ENCODE measurements at places on chromosomes 6 and 20.

- DNase-seq: peak; percentile 31
Observed at GRCh38 chr6:56314683-56315523, 67.5 kb upstream of the COL21A1 start.

DNA sequence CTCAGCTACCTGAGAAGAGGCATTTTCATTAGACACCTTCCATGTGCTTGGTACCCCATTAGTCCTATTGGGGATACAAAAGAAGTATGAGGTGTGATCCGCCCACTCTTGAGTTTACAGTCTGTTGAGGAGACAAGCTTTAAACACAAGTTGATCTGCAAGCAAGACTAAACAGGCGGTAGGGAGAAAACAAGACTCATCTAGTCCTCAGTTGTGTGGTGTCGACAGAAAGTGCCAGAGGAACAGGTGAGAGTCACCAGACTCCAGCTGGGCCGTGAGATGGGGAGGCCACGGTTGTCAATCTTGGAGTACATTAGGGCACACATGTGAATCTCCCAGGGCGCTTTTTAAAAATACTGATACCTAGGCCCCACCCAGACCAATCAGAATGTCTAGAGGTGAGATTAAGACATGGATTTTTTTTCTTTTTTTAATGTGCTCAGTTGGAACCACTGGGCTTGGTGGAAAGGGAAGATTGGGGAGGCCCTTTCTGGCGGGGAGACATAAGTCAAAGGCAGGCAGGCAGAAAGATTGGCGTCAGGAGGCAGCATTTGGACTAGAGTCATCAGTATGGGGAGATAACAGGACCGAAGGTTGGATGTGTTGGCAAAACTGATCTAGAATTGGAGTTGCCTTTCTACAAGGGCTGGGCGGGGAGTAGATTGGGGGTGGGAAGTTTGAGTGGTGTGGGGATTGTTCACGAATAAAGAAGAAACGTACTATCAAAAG lies 10.4 kb downstream of the E2F3 start:
- DNase-seq: no peak

DNA sequence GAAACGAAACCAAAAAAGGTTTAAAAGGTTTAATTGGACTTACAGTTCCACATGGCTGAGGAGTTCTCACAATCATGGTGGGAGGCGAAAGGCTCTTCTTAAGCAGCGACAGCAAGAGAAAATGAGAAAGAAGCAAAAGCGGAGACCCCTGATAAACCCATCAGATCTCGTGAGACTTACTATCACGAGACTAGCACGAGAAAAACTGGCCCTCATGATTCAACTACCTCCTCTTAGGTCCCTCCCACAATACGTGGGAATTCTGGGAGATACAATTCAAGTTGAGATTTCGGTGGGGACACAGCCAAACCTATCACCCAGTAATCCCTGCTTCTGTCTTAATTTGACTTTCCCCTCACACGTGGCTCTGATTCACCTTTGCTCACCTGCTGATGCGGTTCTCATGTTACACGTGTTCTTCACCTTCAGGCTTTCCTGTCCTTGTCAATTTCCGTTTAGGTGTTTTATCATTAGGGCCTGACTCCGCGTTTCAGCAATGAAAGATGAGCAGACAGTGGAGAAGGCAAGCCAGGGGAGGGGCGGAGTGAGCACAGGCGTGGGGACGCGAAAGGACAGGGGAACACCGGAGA lies 57.1 kb downstream of the AGPAT4 start:
- no peak for DNase-seq

DNA sequence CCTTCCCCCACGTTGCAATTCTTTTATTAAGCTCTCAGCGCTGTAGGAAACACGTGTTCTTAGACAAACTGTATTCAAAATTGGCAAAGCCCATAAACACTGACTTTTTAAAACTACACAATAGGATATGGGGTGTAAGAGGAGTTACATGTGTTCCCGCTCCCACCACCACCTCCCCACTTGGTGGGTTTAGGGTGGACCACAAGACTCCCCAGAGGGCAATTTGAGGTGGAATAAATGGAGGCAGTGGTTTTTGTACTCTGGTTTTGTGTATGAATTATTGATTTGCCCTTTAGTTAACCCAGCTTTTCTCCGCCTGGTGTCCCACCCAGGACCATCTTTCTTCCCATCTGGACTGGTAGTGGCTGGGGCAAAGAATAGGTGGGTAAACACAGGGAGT lies 3.7 kb downstream of the UQCC2 start:
- DNase-seq: peak; percentile 12

GRCh38 chr6:139187489-139187888 lies 52.6 kb downstream of the HECA start:
- DNase-seq: no peak

DNA sequence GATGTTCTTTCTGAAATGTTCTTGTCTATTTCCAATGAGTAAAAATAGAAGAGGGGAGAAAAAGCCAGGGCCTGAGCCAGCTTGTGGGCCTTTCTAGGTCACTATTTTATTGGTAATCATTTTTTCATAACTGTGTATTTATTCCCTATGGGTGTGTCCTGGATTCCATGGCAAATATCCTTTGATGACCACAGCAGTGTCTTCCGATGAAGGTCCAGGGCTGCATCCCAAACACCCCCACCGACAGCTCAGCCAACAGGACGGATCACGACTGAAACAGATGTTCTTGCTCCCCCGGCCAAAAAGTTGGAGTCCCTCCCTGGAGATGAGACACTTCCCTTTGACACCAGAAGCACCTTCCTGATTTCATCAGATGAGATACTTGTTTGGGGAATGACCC lies 105.4 kb upstream of the PLEKHG1 start:
- DNase-seq: no peak

GRCh38 chr6:137882225-137882961 lies 15.3 kb downstream of the TNFAIP3 start:
- no peak for DNase-seq

Measured in fibroblast of skin of abdomen (primary cell).